ENCODE measurements at places on chromosomes 2 and 18. TPM values are rescaled to one million over a fixed set of nuclear protein-coding genes. Genes with fewer than 3 reads are reported as not detected.

ZAP70 gene
- total RNA-seq: 1.5 TPM

SERPINB3 gene
- total RNA-seq: not detected

TPO gene
- 1.3 TPM for total RNA-seq

ACMSD gene
- not detected for total RNA-seq

SIX3 gene
- not detected for total RNA-seq

RNASEH1 gene
- 20.0 TPM for total RNA-seq

DNA sequence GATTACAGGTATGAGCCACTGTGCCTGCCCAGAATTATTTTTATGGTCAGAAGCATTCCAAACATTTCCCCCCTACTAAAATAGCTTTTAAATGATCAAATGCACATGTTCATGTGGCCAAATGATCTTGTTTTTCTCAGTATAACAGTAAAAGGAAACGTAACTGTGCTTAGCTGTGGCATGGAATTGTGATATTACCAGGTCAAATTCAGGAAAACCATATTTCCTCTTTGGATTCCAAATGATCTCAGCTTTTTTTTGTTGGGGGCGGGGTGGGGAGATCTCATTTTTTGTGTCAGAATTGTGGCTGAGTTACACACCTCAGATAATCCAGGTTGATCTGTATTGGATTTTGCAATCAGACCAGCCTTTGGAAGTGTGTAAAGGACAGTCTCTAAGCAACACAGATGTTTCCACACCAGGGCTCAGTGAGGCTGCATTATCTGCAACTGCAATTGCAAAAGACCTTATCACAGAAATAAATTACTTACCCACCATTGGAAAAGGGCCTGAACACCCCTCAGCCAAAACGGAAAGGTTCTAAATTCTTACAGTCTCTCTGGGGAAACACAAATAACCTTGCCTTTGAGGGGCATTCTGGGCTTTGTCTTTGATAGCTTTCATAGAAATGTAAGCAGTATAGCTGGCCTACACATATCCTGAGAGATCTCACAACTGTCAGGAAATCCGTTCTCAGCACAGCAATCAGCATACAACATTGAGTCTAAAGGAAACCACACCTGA lies 8.4 kb downstream of the CASP10 start:
- no peak for DNase-seq

DNA sequence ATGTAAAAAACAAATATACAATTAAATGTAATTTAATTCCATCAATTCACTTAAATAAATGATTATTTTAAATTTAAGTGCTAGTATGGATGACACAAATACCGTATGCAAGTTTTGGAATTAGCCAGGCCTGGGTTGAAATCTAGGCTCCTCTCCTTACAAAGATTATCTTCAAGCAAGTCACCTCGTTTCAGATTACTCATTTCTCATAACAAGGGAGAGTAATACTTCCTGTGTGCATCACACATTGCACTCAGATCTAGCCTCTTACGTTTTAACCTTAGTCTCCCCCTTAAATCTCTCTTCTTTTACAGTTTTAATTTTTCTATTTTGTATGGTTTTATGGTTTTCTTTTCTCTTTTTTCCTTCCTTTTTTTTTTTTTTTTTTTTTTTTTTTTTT lies 1475.9 kb upstream of the NXPH2 start:
- no peak for DNase-seq

DNA sequence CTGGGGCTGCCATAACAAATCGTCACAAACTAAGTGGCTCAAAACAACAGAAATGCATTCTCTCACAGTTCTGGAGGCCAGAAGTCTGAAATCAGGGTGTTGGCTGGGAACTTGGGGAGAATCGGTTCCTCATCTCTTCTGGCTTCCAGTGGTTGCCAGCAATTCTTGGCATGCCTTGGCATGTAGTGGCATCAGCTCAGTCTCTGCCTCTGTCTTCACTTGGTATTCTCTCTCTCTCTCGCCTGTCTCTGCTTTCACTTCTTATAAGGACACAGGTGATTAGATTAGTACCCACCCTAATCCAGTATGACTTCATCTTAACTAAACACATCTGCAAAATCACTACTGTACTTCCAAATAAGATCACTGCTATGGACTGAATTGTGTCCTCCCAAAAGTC lies 695.4 kb upstream of the ID2 start:
- no peak for DNase-seq

DNA sequence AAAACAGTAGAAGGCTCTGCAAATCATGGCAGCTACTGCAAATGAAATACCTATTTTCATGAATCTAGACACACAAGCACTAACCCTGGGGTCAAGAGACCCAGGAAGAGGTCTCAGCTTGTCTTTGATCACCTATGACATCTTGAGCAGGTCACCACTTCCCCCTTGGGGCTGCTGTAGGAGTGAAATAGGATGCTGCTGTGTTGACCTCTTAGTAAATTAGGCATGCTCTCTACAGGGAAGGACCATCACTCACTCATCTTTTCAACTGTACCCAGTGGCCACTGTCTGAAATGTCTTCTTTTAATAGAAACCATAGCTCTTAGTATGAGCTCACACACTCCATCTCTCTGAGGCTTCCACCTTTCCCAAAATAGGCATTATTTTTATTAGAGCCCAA lies 83.8 kb downstream of the NCK2 start:
- no peak for DNase-seq

- DNase-seq: no peak
These were observed 185.2 kb downstream of the SMAD2 start for GRCh38 chr18:47745227-47745626.

- no peak for DNase-seq
These were observed 64.8 kb upstream of the CYTIP start for GRCh38 chr2:157508676-157509075.

DNA sequence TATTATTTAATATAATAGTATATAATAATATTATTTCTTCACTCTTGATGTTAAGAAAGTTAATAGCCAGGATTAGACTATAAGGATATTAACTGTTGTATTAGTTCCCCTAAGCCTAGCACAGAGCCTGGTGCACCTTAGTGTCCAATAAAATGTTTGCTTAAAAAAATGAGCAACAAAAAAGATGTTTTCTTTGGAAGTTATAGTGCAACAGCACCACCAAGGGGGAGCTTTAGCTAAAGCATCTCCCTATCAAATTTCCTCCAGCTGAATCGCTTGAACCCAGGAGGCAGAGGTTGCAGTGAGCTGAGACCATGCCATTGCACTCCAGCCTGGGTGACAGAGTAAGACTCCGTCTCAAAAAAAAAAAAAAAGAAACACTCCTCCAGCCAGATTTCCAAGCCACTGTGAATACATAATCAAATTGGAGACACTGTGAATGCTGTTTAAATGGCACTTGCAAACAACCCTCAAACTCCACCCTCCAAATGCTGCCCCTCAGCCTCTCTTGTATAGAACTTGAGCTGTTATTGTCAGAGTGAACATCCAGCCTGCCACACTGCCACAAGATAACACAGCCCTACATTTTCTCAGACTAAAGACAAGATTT lies 221.9 kb downstream of the DYM start:
- no peak for DNase-seq

GRCh38 chr18:79374408-79375171 lies 21.1 kb upstream of the NFATC1 start:
- DNase-seq: no peak
